ENCODE measurements at places on chromosomes 11 and 22.
A peak's percentile ranks its signal among the peaks of the same experiment; 100 is the strongest.

DNA sequence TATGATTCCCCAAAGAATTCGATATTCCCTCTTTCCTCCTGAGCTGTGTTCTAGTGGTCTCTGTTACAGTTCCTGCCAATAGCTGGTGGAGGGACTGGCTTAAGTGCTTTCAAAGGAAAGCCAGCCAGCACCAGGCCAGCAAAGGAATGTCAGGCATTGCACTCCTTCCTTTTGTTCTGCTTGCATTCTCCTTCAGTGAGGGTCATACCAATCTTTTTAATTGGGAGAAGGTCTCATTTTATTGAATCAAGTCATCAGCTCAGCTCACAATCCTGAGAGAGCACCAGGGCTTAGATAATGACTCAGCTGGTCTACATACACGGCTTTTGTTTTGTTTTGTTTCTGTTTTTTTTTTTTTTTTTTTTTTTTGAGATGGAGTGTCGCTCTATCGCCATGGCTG, 222.9 kb downstream of the NAV2 start:
- DNase-seq: no peak

DNA sequence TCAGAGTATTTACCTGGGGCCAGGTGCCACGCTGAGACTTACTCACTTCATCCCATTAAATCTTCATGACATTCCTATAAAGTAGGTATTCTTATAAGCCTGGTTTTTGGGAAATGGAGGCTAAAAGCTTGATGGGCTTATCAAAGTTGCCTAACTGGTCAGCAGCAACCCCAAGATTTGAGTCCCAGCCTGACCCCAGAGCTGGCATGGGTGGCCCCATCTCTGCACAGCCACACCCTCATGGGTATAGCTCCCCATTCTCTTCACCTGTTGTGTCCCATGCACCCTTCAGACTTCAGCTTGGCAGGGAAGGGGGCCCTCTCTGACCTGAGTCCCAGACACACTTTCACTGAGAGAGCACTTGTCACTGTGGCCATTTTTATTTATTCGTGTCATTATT, 37.4 kb upstream of the TP53I11 start:
- no peak for DNase-seq

DNA sequence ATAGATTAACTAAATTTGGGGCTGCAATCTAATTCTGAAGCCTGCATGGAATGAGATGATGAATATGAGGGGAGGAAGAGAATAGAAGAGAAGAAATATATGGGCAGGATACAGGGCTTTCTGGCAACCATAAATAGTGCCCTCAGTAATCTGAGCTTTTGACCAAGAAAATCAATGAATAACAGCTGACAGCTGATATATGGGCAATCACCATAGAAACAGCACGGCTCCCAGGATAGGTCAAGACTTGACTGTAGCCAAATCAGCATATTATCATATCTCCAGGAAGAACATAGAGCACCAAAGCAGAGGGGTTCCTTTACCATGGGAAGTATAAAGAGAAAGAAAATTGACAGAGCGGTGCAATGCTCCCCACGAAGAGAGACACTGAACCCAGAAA, 643.8 kb upstream of the TENM4 start:
- no peak for DNase-seq

- no peak for DNase-seq
Observed at GRCh38 chr11:86473991-86474833, 99.5 kb downstream of the CCDC81 start.

DNA sequence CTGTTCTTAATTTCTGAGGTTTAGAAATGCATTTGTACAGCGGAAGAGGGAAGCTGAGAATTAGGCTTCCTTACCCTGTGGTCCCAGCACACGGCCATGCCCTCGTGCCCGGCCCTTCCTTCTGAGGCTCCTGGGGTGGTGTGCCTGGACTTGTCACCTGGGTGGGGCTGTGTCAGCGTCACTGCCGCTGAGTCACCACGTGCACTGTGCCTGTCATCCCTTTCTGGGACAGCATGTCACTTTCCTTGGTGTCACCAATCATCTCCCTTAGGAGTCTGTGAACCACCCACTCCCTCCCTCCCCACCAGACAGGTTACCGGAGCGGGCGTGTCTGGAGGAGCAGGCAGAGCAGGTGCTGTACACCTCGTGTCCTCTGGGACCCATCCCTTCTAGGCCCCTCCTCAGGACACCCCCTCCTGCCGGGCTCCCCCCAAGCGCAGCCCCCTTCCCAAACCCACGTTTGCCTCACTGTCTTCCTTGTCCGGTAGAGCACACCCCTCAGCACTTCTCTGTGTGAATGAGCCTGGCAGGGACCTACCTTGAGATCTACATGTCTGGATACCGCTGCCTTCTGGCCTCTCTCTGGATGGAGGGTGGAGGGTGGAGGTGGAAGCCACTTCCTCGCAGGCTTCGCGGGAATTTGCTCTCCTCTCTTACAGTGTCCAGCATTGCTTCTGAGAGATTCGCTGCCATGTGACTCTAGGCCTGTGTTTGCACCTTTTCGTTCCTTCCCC, 367.6 kb downstream of the TBC1D22A start:
- peak; percentile 63 for DNase-seq

- peak; percentile 65 for DNase-seq
Observed at GRCh38 chr11:85627332-85627997, at the start of gene DLG2. Gene DLG2 (minus strand): TSS chr11:85627344.

- DNase-seq: peak; percentile 32
Observed at GRCh38 chr11:12914400-12914912, 94.7 kb upstream of the RASSF10 start.

DNA sequence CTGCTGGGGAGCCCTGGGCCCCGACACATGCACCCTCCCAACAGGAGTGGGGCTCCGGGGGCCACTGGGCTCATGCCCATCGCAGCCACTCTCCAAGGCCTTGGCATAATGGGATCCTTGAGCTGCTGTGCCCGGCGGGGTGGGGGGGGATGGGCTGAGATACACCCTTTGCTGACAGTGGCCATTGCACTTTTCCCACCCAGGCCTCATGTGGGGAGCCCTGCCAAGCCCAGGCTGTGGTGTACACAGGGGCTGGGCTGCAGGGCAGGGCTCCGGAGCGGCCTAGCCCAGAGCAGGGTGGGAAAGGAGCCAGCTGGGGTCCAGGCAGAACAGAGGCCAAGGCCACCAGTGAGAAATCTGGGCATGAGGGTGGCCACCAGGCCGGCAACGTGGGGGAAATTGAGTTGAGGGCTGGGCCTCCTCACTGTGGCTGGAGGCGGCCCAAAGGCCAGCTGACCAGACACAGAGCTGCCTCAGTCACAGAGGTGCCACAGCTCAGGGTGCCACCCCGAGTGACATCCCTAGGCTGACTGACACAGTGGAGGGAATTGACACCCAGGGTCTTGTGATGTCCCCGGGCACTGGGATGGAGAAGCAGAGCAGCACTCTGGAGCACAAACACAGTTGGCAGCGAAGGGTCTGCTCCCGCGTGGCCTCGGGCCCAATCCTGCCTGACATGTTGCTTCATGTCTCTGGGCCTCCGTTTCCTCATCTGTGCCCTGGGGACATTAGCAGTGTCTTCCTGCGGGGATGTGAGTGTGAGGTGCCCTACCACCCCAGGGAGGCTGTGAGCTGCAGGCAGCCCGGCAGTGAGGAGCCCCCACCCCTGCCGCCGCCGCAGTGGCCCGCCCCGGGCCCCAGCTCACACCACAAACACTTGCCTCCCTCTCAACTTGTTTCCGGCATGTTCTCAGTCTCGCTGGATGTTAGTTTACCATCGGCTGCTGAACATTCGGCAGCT, 30.4 kb downstream of the RTN4R start:
- no peak for DNase-seq
